ENCODE measurements at places on chromosomes 6 and 20.

GRCh38 chr6:135179920-135180541 lies 1.1 kb upstream of the MYB start:
- no peaks in the 10 kb centered on the region for H3K36me3 ChIP-seq
- DNase-seq = no peak
- peaks cover 49% of the 10 kb centered on the region for H3K4me1 ChIP-seq
- H3K4me3 ChIP-seq = peak overlapping the region; percentile 66
- H3K27me3 ChIP-seq = peaks cover 3% of the 10 kb centered on the region
- H3K27ac ChIP-seq = no peak overlapping the region

DNA sequence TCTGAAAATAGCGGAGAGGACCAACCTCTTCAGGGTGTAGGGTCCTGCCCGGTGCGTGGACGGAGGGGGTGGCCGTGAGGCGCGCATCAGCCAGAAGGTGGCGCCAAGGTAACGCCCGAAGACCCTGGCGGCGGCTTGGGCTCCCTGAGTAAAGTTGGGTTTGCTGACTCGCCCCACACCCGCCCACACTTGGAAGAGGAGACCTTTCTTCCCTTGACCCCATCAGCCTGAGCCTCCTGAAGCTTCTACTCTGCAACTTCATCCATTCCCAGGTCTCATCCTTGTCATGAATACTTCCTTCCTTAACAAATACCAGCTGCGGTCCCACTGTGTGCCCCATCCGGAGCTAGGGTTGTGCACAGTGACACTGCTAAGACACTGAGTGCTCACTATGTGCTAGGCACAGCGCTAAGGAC lies 14.6 kb downstream of the CD40 start:
- no peak for DNase-seq
- H3K4me1 ChIP-seq = peaks cover 41% of the 10 kb centered on the region
- H3K36me3 ChIP-seq = no peaks in the 10 kb centered on the region
- peaks cover 67% of the 10 kb centered on the region for H3K27me3 ChIP-seq

DNA sequence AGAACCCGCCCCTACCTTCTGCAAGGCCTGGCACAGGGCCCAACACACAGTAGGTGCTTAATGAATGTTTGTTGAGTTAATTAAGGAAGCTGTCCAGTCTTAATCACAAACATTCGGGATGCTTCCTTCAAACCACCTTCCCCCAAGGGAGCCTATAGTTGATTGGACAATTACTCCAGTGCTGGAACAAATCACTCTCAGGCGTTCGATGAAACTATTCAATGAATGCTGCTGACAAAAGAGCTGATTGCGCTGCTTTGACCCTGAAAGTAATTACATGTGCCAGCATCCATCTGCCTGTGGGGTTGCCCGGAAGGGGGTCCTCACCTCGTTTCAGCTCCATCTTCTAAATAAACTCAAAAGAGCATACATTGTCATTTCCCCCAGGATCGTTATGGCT lies 112.0 kb upstream of the SRSF6 start:
- H3K36me3 ChIP-seq = no peaks in the 10 kb centered on the region
- no peak overlapping the region for H3K27ac ChIP-seq
- H3K27me3 ChIP-seq = no peaks in the 10 kb centered on the region

- no peaks in the 10 kb centered on the region for H3K27me3 ChIP-seq
- H3K36me3 ChIP-seq = peaks cover 59% of the 10 kb centered on the region
- peaks cover 19% of the 10 kb centered on the region for H3K4me1 ChIP-seq
- no peak overlapping the region for H3K27ac ChIP-seq
These were observed 113.6 kb upstream of the EMILIN3 start for GRCh38 chr20:41480054-41480770.

- DNase-seq = no peak
- H3K4me3 ChIP-seq = no peak overlapping the region
- no peak overlapping the region for H3K27ac ChIP-seq
- no peaks in the 10 kb centered on the region for H3K36me3 ChIP-seq
These were observed 6.6 kb upstream of the SLC16A10 start for GRCh38 chr6:111080698-111081097.

DNA sequence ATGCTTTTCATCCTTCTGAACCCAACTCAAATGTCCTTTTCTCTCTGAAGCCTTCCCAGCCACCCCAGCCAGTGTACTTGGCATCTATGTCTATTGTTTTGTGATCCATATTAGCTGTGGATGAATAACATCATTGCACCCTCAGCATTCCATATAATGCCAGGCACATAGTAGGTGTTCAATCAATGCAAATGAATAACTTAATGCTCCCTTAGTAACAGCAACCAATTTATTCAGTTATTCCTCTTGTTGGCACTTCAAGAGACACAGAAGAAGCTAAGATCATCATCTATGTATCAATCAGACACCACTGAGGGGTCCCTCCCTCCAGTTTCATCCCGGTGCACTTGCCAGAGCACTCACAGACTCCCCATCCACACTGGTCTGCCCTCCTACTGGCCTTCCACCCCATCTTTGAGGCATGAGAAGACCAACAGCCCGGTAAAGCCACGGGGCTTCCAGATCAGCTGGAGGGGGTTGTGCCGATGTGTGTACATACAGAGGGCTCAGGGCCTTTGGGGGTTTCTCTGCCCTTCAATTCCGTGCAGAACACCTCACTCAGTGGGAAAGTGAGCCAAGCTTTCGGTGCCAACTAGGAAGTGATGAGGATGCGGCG lies 2.4 kb upstream of the TAF8 start:
- H3K4me1 ChIP-seq = peaks cover 58% of the 10 kb centered on the region
- H3K27me3 ChIP-seq = no peaks in the 10 kb centered on the region
- no peak for DNase-seq
- H3K36me3 ChIP-seq = peaks cover 14% of the 10 kb centered on the region
- peak overlapping the region; percentile 91 for H3K4me3 ChIP-seq

GRCh38 chr6:54097753-54098152 lies 13.5 kb upstream of the MLIP start:
- H3K27ac ChIP-seq = no peak overlapping the region
- no peak for DNase-seq
- H3K4me3 ChIP-seq = no peak overlapping the region
- H3K36me3 ChIP-seq = no peaks in the 10 kb centered on the region
- H3K27me3 ChIP-seq = no peaks in the 10 kb centered on the region

DNA sequence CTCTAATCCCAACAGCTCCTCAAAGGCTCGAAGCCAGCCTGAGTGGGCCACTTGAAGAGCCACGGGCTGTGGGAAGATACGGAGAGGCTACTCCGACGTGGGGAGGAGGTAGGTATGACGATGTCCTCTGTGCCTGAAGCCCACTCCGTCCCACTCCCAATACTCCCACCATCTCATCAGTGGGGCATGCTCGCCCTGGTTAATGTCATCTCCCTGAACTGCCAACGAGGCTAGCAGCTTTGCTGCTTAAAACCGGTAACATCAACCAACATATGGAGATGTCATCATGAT lies 11.1 kb downstream of the NRN1 start:
- no peaks in the 10 kb centered on the region for H3K36me3 ChIP-seq
- no peak for DNase-seq
- H3K27me3 ChIP-seq = peaks cover 67% of the 10 kb centered on the region

GRCh38 chr6:150263765-150264404 lies 104.9 kb upstream of the IYD start:
- H3K36me3 ChIP-seq = no peaks in the 10 kb centered on the region
- no peaks in the 10 kb centered on the region for H3K27me3 ChIP-seq
- no peak overlapping the region for H3K4me3 ChIP-seq

DNA sequence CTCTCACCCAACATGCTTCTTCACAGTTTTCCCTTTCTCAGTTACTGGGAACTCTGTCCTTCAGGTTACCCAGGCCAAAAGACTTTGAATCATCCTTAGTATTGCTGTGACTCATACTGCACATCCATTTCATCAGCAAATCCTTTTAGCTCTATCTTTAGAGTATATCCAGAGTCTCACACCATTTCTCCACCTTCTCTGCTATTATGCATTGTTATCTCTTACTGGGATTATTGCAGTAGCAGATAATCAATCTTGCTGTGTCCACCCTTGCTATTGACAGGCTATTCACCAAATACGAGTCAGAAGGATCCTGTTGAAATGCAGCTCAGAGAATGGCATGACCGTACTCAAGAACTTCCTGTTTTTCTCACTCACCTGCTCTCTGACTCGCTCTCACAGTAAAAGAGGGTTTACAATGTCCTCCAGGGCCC lies 57.3 kb downstream of the BCKDHB start:
- no peak overlapping the region for H3K27ac ChIP-seq
- H3K36me3 ChIP-seq = no peaks in the 10 kb centered on the region
- no peaks in the 10 kb centered on the region for H3K27me3 ChIP-seq

- H3K27me3 ChIP-seq = no peaks in the 10 kb centered on the region
- DNase-seq = no peak
- H3K36me3 ChIP-seq = no peaks in the 10 kb centered on the region
- no peaks in the 10 kb centered on the region for H3K4me1 ChIP-seq
- H3K4me3 ChIP-seq = no peak overlapping the region
These were observed 1.2 kb downstream of the MAS1L start for GRCh38 chr6:29486577-29486976.

GRCh38 chr6:159038914-159039884 lies 5.6 kb downstream of the TAGAP start:
- H3K36me3 ChIP-seq = no peaks in the 10 kb centered on the region
- H3K4me3 ChIP-seq = no peak overlapping the region
- peak overlapping the region; percentile 86 for H3K27ac ChIP-seq
- H3K4me1 ChIP-seq = peaks cover 51% of the 10 kb centered on the region
- DNase-seq = no peak

DNA sequence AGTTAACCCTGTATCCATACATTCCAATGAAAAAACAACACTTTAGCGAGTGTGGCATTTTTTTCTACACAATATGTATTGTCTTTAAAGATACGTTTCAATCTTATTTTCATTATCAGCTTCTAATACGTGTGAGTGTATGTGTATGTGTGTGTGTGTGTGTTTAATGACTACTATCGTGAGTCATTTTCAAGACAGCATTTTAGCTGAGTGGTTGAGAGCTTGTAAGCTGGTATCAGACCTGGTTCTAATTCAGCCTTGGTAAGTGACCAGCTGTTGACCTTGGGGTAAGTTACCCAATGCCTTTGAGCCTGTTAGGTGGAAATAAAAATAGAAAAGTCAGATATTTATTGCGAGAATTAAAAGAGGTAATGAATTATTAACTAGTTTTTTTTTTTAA lies 320.0 kb upstream of the NT5E start:
- H3K4me1 ChIP-seq = no peaks in the 10 kb centered on the region
- no peak for DNase-seq
- no peak overlapping the region for H3K27ac ChIP-seq
- H3K27me3 ChIP-seq = no peaks in the 10 kb centered on the region
- H3K4me3 ChIP-seq = no peak overlapping the region

DNA sequence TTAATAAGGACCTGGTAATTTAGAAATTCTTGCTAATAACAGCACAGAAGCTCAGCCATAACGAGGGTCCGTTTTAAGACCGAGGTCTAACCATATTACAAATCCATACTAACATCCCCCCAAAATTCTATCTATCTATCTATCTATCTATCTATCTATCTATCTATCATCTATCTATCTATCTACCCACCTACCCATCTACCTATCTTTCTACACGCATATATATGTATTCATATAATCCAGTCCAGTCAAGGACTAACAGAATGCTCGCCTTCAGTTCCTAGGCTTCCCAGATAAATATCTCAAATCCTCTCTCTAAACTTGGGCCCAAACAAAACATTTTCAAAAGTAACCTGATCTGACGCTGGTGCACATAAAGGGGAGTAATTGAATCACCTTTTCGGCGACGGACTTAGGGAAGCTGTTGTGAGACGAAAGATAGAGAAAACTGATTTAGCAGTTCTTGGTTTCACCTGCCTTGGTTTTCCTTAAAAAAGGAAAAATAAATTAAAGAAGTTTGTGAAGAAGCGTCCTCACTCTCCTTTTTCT lies 14.5 kb downstream of the HMGN4 start:
- H3K4me1 ChIP-seq = peaks cover 6% of the 10 kb centered on the region
- H3K27ac ChIP-seq = peak overlapping the region; percentile 88
- DNase-seq = no peak
- no peaks in the 10 kb centered on the region for H3K36me3 ChIP-seq
- H3K4me3 ChIP-seq = peak overlapping the region; percentile 68
- no peaks in the 10 kb centered on the region for H3K27me3 ChIP-seq

GRCh38 chr6:106149472-106150069 lies 63.4 kb downstream of the PRDM1 start:
- H3K4me3 ChIP-seq = no peak overlapping the region
- H3K4me1 ChIP-seq = no peaks in the 10 kb centered on the region
- H3K36me3 ChIP-seq = no peaks in the 10 kb centered on the region
- H3K27ac ChIP-seq = no peak overlapping the region
- H3K27me3 ChIP-seq = no peaks in the 10 kb centered on the region
- DNase-seq = no peak

DNA sequence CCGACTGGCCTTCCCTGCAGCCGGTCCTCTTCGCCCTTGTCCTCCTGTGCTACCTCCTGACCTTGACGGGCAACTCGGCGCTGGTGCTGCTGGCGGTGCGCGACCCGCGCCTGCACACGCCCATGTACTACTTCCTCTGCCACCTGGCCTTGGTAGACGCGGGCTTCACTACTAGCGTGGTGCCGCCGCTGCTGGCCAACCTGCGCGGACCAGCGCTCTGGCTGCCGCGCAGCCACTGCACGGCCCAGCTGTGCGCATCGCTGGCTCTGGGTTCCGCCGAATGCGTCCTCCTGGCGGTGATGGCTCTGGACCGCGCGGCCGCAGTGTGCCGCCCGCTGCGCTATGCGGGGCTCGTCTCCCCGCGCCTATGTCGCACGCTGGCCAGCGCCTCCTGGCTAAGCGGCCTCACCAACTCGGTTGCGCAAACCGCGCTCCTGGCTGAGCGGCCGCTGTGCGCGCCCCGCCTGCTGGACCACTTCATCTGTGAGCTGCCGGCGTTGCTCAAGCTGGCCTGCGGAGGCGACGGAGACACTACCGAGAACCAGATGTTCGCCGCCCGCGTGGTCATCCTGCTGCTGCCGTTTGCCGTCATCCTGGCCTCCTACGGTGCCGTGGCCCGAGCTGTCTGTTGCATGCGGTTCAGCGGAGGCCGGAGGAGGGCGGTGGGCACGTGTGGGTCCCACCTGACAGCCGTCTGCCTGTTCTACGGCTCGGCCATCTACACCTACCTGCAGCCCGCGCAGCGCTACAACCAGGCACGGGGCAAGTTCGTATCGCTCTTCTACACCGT lies 6.1 kb downstream of the UBD start:
- no peak for DNase-seq
- H3K27ac ChIP-seq = peak overlapping the region; percentile 65
- H3K4me3 ChIP-seq = peak overlapping the region; percentile 19
- H3K4me1 ChIP-seq = peaks cover 15% of the 10 kb centered on the region
- no peaks in the 10 kb centered on the region for H3K36me3 ChIP-seq

DNA sequence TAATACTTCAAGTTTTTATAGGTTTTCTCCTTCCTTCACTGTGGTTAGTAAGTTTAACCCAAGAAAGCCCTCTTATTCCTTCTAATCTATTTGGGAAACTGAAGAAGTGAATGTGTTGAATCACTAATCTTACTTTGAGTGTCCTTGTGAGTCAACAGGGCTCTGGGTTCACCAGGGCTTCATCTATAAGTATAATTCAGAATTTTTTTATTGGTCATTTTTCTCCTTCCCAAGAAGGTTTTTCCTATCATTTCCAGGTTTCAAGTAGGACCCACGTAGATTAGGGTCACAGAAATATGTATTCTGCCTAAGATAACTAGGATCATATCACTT lies 191.1 kb downstream of the ATXN1 start:
- no peak for DNase-seq
- H3K4me3 ChIP-seq = no peak overlapping the region
- no peak overlapping the region for H3K27ac ChIP-seq
- no peaks in the 10 kb centered on the region for H3K36me3 ChIP-seq
- no peaks in the 10 kb centered on the region for H3K4me1 ChIP-seq
